HL-60 (cell line): ENCODE measurements at places on chromosomes 1 and 21.

GRCh38 chr1:210505601-210506496, 177.1 kb downstream of the HHAT start:
- DNase-seq: no peak

- DNase-seq: no peak
These were observed 107.7 kb downstream of the MAB21L3 start for GRCh38 chr1:116218922-116219321.

DNA sequence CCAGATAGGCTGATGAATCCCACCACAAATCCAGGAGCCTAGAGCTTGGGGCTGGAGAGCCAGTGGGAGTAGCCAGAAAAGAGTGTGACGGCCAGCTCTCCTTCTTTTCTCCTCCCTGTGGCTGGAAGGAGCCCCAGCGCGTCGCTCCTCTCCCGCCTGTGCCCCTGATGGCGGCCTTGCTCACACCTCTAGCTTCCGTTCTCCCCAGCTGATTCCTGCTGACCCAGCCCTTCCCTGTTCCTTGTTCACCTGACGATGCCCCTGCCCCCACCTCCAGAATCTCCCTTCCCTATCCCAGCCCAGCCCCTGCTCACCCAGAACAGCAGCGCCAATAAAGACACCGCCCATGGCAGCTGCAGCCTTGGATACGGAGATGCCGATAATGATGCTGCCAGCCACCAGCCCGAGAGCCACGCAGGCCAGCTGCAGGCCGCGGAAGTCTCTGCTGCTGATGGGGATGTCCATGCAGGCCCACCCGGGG, 656 bp downstream of the KNCN start:
- DNase-seq: no peak

- DNase-seq: no peak
These were observed 13.6 kb upstream of the TARS2 start for GRCh38 chr1:150473659-150474058.

- no peak for DNase-seq
These were observed 41.8 kb upstream of the RCOR3 start for GRCh38 chr1:211217392-211217791.

DNA sequence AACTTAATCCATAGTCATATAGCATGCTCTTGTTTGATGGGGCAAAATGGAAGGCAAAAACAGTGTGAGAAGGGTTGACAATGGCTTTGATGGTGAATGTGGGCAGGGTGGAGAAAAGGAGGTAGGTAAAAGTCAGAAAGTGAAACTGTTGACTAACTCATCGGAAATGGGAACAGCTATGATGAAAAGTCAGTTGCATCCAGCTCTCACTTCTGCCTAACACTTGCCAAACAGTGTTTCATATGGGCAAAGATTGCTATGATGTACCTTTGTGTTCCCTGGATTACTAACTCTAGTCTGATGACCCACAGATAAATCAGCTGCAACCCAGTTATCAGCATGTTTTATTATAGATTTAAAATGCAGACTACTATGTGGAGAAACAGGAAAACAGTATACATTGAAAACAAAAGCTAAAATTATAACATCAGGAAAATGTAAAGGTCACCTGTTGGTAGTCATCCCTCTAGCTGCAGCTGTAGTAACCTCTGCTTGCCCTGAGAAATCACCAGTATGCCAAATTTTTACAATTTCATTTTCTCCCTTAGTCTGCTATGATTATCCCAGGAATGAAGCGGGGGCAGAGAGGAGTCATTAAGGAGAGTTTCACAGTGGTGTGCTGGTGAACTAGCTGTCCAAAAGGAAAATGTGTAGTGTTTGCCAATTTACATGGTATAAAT, 11.7 kb downstream of the TNFSF18 start:
- DNase-seq: peak; percentile 28

DNA sequence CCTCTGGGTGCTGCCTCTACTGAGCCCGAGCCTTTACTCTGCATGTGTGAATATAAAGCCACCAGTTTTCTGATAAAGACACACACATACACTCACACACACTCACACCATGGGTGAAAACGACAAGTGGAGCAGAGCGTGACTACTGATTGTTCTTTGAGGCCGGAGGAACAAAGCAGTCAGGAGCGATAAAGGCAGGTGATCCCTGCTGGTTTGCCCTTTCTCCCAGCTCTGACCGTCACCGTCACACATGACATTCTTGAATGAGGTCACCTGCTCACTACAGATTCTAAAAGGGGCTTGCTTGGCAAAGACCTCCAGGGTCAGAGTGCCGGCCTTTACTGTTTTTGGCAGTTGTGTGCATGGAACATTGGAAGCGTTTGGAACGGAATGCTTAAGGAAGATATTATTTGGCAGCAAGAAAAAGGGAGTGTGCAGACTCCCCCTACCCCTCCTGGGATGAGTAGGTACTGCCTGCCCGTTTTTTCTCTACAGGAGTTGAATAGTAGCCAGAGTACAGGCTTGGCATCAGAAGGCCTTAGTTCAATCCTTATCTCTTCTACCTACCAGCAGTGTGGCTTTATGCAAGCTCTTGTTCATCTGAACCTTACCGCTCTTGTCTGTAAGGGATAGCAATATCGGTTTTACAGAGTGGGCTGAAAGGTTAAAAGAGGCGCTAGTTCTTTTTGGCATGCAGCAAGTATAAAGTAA, 79.7 kb downstream of the PBX1 start:
- no peak for DNase-seq

- no peak for DNase-seq
These were observed 284.9 kb downstream of the PBX1 start for GRCh38 chr1:164843743-164844500.

- no peak for DNase-seq
These were observed 7.0 kb downstream of the FBLIM1 start for GRCh38 chr1:15765495-15766194.

- no peak for DNase-seq
These were observed 12.9 kb downstream of the TTC34 start for GRCh38 chr1:2788506-2789163.

- DNase-seq: no peak
These were observed 10.7 kb upstream of the CNR2 start for GRCh38 chr1:23923592-23924499.

DNA sequence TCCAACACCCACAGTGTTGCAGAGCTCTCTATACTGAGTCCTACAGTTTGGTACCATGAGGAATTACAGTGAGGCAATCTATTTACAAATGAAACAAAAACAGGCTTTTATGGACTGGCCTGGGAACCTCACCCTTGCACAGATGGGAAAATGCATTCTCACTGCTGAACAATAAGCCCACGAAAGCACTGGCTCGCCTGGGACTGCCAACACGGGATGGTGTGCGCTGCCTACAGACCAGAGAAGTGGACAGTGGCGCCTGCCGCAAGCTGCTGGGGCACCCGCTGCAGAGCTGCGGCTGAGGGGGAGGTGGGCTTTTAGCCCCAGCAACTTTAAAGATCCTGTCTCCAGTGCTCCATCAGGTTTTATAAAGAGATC, 28.5 kb upstream of the ABCG1 start:
- DNase-seq: no peak

DNA sequence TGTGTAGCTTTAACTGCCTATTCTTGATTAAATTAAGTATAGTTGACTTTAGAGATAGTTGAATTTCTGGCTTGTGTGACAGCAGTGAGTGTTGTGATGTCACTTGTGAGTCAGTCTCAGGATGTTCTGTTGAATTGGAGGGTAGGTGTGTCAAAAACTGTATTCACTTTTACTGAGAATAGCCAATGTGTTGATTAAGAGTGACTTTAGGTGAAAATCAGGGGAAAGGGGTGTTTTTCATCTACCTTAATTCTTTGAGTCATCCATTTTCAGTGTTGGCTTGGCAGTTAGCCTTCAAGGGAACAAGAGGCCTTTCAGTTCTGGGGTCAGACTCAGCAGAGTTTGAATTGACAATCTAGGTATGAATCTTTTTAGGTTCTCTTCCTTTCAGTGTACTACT, 75.9 kb downstream of the CDC14A start:
- DNase-seq: no peak

DNA sequence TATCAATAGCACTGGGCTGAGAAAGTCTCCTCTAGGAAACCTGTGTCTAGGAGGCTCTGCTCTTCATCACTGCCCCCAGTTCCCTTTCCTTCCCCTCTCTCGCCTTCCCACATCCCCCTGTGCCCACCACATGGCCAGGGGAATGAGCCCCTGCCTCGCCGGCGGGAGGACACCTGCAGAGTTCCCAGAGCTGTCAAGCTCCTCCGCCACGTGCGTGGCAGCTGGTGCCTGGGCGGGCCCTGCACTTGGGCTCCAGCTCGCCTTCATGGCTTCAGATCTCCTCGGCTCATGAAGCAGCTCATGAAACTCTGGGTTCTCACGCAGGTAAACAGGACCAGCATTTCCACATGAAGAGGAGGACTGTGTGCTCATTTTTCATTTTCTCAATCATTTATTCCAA, 62.8 kb downstream of the SIM2 start:
- no peak for DNase-seq
